ENCODE measurements at places on chromosomes 4 and X. TPM values are rescaled to one million over a fixed set of nuclear protein-coding genes. Genes with fewer than 3 reads are reported as not detected.
A peak's percentile ranks its signal among the peaks of the same experiment; 100 is the strongest.

GRCh38 chr4:173919196-173919595, 364.3 kb downstream of the FBXO8 start:
- DNase-seq = peak; percentile 70

GRCh38 chrX:44891642-44892041, 18.7 kb downstream of the KDM6A start:
- no peak for DNase-seq

Gene NAA11
- not detected for polyA plus RNA-seq

GRCh38 chr4:1971456-1972200, 37.1 kb downstream of the NELFA start:
- no peak for DNase-seq

Gene SLC9A6
- polyA plus RNA-seq = 22.2 TPM

Gene CAPN6
- polyA plus RNA-seq = not detected

- no peak for DNase-seq
Measured at GRCh38 chrX:53009032-53009431, 39.6 kb upstream of the GPR173 start.

- no peak for DNase-seq
Measured at GRCh38 chr4:128590034-128590740, 219.3 kb upstream of the JADE1 start.

Gene RS1
- not detected for polyA plus RNA-seq

DNA sequence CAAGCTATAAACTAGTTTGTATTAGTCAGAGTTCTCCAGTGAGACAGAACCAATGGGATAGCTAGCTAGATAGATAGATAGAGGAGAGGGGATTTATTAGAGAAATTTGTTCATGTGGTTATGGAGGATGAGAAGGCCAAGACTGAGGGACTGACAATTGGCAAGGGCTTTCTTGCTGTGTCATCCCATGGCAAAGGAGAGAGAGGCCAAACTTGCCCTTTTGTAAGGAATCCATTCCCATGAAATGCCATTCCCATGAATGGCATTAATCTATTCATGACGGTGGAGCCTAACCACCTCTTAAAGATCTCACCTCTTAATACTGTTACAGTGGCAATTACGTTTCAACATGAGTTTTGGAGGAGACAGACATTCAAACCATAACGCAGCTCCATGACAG, 58.1 kb downstream of the LINC00632 start:
- DNase-seq = no peak

DNA sequence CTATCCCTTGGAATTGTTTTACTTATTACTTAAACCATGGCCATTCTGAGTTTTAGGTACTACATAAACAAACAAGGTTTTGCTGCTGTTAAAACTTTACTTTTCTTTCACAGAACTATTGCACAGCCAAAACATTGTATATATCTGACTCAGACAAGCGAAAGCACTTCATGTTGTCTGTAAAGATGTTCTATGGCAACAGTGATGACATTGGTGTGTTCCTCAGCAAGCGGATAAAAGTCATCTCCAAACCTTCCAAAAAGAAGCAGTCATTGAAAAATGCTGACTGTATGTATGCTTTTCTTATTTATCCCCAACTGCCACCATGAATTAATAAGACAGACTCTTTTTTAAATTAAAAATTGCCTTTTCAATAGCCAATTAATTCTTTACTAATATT, 69.8 kb downstream of the CCKAR start:
- DNase-seq = peak; percentile 87

DNA sequence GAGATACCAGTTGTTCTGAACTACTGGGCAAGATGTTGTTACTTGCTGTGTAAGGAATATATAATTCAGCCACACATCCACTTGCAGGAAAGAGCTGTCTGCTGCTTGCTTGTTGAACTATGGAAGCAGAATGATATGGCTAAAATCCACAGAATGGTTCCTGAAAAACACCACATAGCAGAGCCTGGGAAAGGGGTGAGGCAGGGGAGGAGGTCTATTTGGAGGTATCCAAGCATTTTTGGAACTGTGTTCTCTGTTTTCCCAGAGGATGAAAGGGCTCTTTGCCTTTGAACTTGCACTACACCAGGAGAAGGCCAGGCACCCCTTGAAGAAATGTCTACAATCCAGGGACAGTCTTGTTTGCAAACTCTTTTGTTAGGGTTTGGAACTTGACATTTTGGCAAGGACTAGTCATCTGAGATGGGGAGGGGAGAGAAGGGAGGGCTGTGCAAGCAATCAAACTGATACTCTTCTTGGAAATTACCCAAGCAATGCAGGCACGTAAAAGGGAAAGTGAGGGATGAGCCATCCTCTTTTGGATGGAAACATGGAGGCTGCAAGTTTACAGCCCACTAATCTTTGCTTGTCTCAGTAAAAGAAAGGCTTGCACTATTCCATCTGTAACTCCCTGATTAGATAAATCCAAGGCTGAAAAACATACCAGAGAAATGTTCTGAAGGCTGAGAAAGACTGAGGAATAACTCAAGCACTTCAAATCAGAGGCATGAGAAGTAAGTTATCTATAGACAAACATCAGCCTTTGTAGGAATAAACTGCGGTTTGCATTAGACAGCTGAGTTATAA, 141.0 kb downstream of the TSPAN5 start:
- DNase-seq = peak; percentile 87

DNA sequence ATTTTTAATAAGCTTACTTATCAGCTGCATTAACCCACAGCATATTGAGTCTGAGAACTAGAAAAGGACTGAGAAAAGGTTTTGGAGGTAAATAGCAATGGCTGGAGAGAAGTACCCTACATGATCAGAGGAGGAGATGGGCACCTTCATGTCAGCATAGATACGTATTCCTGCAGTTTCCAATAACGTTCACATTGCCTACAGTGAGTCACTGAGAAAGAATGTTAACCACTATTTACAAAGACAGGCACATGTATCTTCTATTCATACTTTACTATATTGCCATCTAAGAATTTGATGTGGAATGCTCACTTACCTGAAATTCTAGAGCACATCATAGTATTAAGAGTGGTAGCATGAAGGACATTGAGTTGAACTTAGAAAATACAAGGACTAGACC, 92.5 kb downstream of the TLL1 start:
- no peak for DNase-seq

- no peak for DNase-seq
Measured at GRCh38 chrX:124619710-124620109, 273.3 kb downstream of the SH2D1A start.

DNA sequence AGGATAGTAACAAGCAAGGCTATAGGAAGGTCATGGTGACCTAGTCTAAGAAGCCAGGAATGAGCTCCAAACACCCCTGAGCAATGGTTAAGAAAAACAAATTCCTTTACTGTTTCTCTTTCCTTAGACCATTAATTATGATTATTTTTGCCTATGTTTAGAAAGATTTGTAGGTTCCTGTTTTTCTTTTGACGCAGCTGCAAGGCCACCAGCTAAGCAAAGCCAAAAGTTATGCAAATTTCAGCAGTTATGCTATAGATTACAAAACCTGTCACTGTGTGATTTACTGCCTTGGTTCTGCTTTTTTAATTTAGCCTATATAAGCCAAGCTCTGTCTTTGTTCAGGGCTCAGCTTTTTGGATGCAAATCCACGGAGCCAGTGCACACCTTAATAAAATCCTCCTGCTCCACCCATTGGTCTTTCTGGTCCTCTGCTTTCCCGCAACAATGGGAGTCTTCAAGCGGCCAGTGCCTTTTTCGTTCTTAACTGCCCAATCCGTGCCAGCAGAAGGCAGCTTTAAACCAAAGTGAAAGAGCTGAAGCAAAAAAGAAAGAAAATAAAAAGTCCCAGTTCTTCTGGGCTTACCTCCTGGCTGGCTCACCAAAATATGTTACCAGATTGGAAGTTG, 1.4 kb upstream of the CEP135 start:
- peak; percentile 43 for DNase-seq

DNA sequence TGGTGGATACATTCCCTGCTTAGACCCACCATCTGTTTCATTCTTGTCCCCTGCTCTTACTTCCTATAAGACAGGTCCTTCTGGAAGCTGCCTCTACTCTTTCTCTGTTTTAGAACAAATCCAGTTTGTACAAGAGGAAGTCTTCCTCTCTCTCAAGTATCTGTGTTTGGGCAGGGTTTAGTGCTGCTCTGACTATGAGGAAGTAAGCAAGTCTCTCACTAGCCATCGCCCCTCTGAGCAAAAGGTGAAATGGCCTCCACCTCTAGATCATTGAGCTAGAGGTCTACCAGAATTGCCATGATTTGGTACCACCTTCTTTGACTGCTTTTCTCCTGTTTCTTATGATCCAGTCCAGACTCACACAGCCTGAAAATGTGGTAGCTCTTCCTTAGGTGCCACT, 8.4 kb downstream of the BTK start:
- DNase-seq = no peak

DNA sequence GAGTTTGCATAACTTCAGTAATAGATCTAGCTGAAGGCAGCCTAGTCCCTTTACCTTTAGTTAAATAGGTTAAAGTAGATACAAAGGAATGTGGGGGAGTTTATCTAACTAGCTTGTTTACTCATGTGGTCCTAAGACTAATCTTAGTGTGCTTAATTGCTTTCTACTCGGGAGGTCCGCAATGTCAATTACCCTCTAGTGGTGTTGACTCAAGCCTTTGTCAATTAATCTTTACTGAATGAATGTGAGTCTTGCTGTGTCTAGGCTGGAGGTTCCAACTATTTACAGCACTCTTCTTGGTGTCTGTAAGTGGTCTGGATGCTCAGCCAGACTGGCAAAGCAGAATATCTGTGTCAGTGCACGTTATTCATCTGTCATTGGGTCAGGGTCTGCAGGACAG, 17.9 kb upstream of the YTHDC1 start:
- no peak for DNase-seq

DNA sequence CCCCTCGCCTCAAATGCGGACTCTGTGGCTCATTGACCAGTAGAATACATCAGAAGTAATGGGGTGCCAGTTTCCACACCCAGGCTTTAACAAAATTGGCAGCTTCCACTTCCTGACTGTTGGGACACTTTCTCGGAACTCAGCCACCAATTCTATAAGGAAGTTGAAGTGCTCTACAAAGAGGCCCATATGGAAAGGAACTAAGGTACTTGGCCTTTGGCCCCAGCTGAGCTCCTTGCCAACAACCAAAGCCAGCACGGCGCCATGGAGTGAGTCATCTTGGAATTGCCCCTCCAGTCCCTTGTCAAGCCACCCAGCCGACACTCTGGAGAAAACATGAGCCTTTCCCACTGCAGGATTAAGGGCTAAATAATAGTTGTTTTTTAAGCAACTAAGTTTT, 262.2 kb upstream of the INTU start:
- DNase-seq = peak; percentile 50

Gene MAGEH1
- 24.4 TPM for polyA plus RNA-seq

Gene LARP1B
- 13.6 TPM for polyA plus RNA-seq

DNA sequence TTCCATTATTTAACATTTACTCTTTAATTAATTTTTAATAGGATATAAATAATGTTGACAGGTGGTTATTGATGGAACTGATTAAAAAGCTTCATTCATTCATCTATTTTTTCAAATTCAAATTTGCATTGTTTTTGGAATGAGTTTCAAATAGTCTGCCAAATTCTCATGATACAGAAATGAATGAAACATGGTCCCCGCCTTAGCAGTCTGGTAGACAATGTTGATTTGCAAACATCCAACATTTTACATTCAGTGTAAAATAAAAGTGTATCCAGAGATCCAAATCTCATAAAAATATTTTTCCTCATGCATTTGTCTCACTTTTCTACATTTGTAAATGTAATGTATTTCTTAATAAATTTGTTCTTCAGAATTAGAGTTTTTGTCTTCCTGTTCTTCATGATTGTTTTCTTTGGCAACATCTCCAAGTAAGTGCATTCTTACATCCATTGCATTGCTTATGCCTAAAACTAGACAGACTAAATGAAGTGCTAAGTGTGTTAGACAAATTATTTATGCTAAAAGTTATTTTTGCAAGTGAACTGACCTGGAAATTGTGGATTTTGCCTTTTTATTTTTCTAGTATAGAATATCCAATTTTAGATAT, 142.3 kb downstream of the PCDH18 start:
- peak; percentile 68 for DNase-seq

Gene GPR50
- not detected for polyA plus RNA-seq

DNA sequence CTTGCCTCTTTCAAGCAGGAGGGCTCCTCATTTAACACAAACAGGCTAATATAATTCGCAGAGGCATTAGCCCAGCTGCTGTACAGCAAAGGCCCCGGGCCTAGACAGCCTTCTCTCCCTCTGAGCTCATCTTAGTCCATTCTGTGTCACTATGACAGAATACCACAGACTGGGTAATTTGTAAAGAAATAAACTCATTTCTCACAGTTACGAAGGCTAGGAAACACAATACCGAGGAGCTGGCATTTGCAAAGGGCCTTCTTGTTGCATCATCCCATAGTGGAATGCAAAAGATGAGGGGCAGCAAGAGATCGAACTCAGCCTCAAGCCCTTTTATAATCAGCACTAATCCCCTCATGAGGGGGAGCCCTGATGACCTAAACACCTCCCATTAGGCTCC, 48.5 kb downstream of the TSPAN5 start:
- peak; percentile 34 for DNase-seq

GRCh38 chr4:80192937-80193336, 4.4 kb upstream of the PRDM8 start:
- peak; percentile 62 for DNase-seq

DNA sequence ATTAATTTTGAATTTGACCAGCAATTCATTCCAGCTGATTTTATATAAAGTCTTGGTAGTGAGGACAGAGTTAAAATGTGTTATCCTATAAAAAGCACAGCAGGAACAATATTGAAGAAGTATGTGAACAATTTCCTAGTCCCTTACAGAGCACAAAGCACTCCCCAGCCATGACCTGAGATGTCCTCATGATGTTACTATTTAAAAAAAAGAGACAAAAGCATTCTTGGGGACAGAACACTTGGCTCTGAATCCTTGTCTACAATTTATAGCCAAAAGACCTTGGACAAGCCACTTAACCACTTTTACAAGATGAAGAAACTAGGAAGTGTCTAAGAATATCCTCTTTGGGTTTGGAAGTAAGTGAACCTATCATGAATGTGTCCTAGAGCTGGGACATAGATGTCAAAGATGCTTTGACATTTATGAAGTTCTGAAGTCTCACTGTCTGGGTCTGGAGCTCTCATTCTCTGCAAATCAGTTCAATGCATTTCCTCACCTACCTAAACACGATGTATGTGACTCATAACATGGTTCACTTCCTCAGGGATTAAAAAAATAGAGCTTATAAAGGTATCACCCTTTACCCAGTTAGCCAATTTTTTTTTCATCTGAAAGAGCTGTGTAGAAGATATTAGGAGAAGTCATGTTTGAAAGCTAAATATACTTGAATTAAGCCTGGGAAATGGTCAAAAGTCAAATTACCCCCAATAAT, 61.4 kb downstream of the IGFBP7 start:
- DNase-seq = no peak

Gene OPHN1
- 3.9 TPM for polyA plus RNA-seq

Gene MAGEE1
- 0.38 TPM for polyA plus RNA-seq

GRCh38 chr4:46934726-46935125, 25.7 kb upstream of the COX7B2 start:
- no peak for DNase-seq

DNA sequence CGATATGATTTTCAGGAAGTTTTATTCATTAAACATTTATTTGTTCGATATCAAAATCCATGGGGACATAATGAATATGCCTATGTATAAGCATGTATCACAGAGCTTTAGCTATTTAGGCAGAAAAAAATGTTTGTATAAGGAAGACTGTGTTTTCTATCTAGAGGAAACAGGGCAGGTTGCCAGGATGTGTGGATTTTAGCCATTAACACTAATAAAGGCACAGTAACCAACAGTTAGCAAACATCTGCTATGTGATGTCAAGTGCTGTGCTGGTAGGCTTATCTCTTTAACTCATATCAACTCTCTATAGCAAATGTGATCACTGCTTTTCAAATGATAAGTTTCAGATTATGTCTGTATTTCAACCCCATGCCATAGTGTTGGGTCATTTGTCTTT, 708.9 kb upstream of the HS3ST1 start:
- no peak for DNase-seq

GRCh38 chr4:14321723-14322122, 680.6 kb upstream of the CPEB2 start:
- no peak for DNase-seq

Gene IDUA
- polyA plus RNA-seq = 2.1 TPM
